ENCODE measurements at places on chromosomes 5 and 9. TPM values are rescaled to one million over a fixed set of nuclear protein-coding genes. Genes with fewer than 3 reads are reported as not detected.

OLFML2A gene
- total RNA-seq = 4.0 TPM

DNA sequence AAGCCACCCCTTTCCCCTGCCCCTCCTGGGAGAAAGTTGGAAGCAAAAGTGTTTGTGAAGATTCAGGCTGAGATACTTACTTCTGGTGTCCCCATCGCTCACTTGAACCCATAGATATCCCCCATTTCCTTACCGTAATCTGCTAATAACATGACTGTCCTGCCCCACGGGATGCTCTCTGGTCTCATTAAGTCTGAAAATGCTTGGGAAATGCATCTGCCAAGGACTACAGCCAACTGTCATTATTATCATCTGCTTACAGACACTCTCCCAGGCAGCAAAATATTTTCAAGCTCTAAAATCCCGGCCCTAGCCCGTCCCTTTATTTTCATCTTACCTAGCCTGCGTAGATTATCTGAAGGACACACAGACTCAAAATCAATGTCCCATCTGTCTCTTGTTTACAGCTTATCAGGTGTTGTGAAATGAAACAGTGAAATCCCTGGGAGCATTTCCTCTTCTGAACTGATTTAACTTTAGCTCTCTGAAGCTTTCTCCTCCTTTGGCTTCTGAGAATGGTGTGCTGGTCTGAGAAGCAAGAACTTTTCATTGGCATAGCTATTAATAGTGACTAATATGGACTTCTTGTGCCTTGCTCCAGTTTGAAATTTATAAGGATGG, 126.9 kb upstream of the OSMR start:
- no peak for DNase-seq

GRCh38 chr5:157502143-157502647, 42.2 kb downstream of the NIPAL4 start:
- DNase-seq = no peak

GRCh38 chr5:116861666-116862065, 287.0 kb upstream of the SEMA6A start:
- no peak for DNase-seq

Measured in glomerular endothelial cell (primary cell).